ENCODE measurements at places on chromosomes 5 and 9. TPM values are rescaled to one million over a fixed set of nuclear protein-coding genes. Genes with fewer than 3 reads are reported as not detected.

DNA sequence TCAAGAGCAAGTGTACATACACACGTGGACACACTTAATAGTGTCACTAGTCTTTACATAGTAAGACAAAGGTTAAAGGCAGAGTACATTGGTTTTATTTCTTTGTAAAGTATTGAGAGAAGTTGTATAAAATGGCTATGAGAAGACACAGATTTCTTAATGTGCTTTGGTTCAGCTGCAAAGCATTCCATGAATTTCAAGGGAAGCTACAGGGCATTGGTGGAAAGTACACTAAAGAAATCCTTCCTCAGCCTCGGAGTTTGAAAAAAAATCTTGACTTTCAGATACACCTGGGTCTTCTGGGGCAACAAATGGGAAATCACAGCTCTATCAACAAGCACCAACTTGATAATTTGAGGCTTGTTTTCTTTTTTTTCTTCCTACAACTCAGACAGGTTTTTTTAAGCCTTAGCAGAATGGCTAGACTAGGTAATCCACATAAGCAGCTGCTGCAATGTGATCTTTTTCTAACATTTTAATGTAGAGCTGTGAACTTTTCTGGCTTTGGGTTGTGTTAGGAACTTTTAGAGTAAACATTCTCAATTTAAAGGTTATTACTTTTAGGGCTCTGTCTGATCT, 140.4 kb upstream of the FST start:
- no peak for DNase-seq

DNA sequence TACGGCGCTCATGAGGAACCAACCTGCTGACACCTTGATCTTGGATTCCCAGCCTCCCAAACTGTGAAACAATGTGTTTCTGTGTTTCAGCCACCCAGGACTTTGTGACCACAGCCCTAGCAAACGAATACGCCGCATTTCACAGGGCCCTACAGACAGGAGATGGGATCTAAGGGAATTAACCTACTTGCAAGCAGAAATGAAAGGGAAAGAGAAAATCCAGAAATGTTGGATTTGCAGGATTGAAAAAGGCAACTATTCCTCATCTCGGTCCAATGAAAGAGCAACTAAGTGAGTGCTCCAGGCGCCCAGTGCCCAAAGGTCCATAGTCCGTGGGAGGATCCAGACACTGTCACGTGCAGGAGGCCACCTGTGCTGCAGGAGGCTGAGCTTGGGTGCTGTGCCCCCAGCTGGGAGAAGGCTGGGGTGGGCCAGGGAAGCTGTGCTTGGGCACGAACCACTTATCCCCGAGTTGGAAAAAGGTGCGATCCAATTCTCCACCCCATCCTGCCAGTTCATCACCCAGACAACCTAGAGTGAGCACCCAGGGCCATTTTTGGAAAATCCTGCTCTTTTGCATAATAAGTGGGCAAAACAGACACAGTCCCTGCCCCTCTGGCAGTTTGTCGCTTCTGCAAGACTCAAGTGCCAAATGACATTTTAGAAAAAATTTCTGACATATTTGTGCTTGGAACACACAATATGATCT, 177.9 kb downstream of the C9orf50 start:
- DNase-seq: no peak

DNA sequence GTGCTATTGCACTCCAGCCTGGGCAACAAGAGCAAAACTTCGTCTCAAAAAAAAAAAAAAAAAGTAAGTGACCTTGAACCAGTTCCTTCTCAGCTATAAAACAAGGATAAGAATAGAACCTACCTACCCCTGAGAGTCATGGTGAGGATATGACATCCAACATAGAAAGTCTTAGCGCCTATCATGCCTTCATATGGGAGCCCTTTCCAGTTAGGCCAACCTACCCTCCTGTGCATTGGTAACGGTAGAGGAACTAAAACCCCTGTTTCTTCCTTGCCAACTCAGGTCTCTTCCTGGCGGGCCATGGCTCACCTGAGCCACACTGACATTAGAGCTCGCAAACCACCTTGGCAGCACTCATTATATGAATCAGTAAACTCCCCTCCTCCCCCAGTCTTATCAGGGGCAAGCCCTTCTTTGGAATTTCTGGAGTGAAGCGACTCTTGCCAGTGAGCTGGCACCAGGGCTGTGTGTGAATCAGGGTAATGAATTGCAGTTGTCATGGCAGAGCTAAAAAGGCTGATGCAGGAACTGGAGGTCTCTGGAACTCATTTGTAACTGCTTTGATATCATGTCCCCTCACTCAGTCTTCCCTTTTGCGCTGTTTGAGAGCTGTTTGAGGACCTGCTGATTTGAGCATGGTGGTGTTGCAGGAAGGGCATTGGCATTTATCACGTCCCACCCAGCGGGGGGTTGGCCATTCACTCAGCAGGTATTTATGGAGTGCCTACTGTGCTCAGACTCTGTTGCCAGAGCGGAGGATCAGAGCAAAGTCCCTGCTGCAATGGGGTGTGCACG, 10.3 kb downstream of the WWC1 start:
- no peak for DNase-seq

DNA sequence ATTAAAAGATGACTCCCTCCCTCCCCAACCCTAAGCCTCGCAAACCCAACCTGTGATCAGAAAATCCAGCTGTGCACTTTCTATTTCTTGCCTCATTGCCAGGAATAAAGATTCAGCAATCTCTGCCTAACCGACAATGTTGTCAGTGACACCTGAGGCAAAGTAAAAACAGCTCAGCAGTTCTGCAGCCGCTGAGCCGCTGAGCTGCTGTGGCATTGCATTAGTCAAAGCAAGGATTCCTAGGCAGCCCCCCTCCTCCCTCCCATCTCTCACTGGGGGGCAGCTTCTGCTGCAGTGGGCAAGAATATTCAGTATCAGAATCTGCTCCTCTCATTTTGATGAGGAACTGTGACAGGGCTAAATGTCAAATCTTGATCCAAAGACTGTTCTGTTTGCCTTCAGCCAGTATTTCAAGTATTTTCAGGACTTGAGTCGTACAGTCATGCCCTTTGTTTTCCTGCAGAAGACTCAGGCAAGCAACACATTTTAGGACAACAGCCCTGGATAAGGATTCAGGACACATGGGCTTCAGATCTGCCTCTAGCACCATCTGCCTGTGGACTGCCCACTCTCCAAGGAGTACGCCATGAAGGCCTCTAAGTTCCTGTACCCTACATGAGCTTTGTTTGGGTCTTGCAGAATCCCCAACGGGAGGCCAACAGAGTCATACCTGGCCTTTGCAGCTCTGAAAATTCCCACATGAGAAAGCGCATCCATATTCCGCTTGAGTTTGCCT, 41.1 kb upstream of the DAP start:
- no peak for DNase-seq

- no peak for DNase-seq
These were observed 511 bp upstream of the WDR41 start for GRCh38 chr5:77492653-77493000.

- no peak for DNase-seq
These were observed 12.9 kb downstream of the DOLPP1 start for GRCh38 chr9:129093602-129094386.

DNA sequence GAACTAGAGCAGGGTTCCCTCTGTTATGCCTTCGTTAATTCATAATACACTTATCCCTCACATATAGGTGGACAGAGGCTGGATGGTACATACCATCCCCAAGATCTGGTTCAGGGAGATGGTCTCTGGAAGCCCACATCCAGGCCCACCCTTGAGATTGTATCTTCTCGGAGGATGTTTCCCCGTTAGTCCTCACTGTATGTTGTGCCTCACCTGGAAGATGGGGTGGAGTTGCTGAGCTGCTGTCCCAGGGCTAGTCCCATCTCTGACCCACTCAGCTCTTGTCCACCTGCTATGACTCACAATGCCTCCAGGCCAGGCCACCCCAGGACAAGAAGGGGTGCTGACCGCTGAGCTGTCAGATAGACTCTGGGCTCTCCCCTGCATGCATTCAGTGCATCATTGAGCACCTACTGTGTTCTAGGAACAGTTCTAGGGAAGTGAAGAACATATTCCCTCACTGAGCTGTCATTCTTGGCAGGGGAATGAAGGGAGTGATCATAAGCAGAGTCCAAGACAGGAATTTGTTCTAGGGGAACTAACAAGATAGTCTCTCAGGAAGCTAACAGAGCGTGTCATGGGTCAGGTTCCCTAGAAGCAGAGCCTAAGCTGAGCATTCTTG, at the start of gene CBY3:
Gene CBY3 (minus strand): TSS at position 255 of the 622 bp plus-strand sequence. CDS start 116 bp downstream, at position 139.
- DNase-seq: no peak

GRCh38 chr5:3740546-3741373, 145.1 kb downstream of the IRX1 start:
- DNase-seq: no peak

- DNase-seq: no peak
These were observed 197.7 kb upstream of the OTULINL start for GRCh38 chr5:14383923-14384322.

DNA sequence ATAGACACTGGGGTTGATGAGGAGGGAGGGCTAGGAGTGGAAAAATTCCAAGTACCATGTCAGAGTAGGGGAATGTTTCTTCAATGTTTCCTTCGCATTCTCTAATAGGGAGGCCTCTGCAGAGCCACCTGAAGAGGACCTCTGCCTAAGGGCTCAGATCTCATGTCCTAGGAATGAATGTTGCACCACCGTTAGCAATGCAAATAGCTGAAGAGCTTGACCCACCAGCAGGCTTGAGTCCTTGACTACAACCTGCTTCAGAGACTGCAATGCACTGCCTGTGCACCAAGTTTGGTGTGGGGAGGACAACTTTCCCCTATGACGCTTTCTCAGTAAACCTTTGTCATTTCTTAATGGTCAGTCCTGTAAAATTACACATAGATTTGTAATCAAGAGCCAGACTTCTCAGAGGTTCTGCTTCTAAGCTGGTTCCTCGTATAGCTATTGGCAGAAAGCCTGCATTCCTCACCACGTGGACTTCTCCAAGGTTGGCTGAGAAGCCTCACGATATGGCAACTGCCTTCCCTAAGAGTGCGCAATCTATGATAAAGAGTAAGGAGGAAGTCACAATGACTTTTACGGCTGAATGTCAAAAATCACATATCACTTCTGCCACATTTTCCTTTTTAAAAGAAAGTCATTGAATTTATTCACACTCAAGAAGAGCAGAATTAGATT, 600.7 kb upstream of the PTGER4 start:
- DNase-seq: no peak

DNA sequence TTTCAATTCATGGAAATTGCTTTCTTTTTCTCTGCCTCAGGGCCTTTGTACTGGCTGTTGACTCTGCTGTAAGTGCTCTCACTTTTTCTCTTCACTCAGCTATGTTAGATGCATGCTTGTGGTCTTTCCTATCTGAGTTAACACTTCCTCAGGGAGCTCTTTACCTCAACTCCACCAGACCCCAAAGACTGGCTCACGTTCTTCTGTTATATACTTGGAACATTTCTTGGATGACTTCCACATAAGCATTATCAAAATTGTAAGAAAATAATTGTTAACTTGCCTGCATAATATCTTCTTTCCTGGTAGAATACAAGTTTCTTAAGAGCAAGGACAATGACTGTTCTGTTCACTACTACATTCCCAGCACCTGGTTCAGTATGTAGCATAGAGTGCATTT, 455.9 kb downstream of the EBF1 start:
- no peak for DNase-seq

DNA sequence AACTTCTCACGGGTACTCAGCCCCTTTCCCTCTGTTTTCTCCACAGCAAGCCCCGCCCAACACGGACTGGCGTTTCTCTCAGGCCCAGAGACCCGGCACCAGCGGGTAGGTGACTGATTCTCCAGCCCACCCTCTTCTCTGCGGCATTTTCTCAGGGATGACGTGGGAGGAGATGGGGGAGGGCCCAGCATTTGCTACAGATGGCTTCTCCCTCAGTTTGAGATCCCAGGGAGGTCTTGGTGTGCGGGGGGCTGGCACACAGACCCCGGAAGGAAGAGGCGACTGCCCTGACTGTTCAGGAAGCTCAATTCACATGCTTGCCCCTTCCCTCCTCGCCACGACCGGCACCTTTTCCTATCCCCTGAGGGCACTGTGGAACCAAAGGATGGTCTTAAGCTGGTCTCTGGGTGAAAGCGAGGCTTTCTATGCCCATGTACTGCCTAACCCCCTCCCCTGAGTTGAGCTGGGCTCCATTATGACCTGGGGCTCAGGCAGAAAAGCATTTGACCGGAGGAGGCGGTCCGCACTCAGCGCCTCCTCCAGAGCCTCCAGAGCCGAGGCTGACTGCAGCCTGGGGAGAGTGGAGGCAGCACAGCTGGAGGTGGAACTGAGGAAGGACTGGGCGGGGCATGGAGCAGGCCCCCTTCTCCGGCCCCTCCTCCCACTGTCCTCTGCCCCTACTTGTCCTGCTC, 6.0 kb downstream of the PCDHGC5 start:
- no peak for DNase-seq

DNA sequence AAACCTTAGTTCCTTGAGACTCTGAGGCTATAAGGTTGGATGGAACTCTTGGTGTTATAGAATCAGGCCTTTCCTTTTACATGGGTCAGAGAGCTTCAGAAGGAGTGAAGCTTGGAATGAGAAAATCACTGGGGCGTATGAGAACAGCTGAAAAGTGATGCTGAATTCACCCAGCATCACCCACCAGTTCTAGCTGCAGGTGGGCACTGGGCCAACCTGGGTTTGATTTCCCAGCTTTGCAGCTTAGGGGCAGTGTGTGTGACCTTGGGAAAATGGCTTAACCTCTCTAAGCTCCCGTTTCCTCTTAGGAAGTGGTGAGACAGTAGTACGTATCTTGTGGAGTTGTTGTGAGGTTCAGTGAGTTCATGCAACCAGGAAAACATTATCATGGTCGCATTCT, 10.7 kb downstream of the PCDH12 start:
- DNase-seq: no peak

The CSF2 gene
- not detected for total RNA-seq

The TNFSF15 gene
- 1.1 TPM for total RNA-seq

The FAT2 gene
- 0.04 TPM for total RNA-seq

The OLFML2A gene
- total RNA-seq: 11.8 TPM

Measured in SJCRH30 (cell line).